Activated gamma-delta T cell (primary cell): ENCODE measurements at places on chromosomes 16 and 17.

DNA sequence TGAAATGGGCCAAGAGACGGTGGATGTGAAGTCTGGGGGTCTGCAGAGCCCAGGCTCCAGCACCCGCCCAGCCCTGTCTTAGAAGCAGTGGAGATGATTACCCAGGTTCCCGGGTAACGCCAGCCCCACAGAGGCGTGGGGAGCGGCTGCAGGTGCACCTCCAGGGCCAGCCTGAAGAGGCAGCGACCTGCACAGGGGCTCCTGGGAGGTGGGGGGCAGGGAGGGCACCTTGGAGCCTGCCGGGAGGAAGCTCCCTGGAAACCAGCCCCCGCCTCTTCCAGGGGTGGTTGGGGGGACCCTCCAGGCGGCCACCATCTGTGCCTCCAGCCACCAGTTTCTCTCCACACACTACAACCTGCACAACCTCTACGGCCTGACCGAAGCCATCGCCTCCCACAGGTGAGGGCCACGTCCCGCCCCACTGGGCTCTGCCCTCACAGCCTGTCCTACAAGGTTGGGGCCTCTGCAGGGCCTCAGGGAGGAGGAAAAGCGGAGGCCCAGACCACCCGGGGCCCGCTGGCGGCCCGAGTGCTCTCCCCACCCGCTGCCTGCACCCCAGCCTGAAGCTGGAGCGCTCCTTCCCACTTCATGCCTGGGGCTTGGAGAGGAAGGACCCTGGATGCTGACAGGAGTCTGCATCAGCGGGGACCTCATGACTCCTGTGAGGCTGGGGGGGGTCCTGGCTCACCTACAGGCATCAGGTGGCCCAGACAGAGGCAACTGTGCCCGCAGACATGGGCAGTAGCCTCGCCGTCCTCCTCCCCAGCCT lies 10.5 kb downstream of the GAA start:
- DNase-seq: no peak

DNA sequence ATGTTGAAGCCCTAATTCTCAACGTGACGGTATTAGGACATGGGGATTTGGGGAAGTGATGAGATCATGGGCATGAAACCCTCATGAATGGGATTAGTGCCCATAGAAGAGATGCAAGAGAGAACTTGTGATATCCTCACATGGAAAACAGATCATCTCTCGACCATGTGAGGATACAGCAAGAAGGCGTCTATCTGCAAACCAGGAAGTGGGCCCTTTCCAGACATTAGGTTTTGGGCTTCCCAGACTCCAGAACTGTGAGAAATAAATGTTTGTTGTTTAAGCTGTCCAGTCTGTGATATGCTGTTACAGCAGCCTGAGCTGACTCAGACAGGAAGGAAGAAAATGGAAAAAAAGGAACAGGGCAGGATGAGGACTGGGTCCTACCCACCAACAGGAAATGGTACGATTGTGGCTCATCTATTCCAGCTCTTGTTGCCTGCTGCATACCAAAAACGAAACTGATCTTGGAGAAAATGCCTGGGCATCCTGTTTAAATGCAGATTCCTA lies 21.9 kb upstream of the SSTR2 start:
- DNase-seq: no peak

DNA sequence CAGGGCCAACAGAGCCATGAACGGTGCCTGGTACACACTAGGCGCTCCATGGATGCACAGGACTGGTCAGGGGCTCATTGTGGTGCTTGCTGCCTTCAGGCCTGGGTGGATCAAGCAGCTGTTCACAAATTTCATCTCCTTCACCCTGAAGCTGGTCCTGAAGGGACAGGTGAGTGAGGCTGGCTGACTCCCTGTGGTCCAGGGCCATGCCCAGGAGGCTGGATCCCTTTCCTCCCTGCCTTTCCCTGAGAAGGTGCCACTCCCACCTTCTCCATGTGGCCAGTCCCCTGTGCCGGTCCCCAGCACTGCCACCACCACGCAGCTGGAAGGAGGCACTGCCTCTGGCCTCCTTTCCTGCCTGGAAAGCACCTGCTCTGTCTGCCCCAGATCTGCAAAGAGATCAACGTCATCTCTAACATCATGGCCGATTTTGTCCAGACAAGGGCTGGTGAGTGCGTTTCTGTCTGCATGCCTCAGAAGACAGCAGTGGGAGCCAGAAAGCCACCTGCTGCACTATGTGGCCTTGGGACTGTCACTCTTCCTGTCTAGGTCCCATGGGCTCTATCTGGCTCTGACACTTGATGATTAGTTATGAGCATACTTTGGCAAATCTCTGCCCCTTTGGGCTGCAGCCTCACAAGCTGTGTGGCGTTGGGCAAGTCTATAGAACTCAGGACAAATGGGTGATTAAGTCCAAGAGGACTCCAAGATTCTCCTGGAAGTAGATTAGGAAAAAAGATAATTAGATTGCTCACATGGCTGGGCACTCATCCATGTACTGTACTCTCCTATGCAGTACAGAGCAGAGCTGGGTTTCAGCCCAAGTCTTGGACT lies 9.4 kb downstream of the CETP start:
- DNase-seq: no peak

GRCh38 chr16:23516366-23517137 lies 6.3 kb upstream of the GGA2 start:
- no peak for DNase-seq

- no peak for DNase-seq
These were observed 6.9 kb upstream of the CES3 start for GRCh38 chr16:66954097-66954659.

- no peak for DNase-seq
These were observed 687 bp upstream of the NARF start for GRCh38 chr17:82457929-82458178.

DNA sequence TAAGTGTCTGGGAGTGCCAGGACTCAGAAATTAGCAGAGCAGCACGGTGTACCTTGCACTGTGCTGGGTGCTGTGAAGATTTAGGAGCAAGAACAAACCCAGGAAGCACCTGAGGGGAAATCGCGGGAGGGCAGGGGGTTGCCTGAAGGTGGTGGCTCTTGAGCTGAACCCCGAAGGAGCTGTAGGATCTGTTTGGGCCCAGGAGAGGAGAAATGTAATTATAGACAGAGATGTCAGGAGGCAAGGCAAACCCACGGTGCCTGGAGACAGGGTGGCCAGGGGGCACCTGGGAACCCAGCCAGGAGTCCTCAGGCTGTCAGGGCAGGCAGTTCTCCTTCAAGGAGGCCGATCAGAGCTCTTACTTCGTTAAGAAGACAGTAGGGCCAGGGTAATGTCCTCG lies 109.1 kb downstream of the C16orf78 start:
- DNase-seq: no peak

DNA sequence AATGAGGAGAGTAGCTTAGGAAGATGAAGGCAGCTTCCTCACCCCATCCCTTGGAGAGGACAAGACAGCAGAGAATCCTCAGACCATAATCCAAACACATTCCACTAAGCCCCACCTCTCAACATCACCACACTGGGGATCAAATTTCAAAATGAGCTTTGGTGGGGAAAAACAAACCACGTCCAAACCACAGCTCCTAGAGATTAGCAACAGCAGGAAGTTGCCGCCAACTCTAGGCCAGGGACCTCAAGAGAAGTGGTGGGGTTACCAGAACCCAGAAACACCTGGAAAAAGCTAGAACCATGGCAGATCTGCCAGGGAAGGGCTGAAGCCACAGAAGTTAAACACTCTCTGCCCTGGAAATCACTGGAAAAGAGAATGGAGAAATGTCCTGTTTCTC lies 571.6 kb downstream of the HS3ST4 start:
- no peak for DNase-seq

DNA sequence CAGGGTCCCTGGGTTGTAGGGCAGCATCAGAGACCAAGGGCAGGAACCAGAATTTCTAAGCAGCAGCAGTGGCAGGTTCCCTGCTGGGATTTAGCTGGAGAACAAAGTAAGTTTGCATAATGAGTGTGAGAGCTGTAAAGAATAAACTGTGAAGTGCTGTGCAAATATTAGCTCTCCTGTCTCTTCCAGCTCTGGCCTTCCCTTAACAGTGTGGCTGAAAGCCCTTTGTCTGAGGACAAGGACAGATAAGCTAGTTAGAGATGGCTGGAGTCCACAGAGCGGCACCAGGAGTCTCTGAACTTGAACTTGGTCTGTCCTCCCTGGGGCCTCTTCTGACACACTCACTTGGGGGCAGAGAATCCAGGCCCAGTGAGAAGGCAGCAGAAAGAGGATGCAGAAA lies 98.2 kb upstream of the WSCD1 start:
- DNase-seq: no peak

- no peak for DNase-seq
These were observed 282.9 kb downstream of the BCAS3 start for GRCh38 chr17:60960398-60961065.

DNA sequence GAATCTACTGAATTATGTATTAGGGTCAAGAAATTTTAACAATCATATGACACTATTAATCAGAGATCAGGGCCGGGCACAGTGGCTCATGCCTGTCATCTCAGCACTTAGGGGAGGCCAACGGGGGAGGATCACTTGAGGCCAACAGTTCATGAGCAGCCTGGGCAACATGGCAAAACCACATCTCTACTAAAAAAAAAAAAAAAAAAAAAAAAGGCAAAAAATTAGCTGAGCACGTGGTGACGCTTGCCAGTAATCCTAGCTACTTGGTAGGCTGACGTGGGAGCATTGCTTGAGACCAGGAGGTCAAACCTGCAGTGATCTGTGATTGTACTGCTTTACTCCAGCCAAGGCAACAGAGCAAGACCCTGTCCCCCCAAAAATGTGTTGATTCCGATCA lies 52.5 kb upstream of the CLEC3A start:
- no peak for DNase-seq

DNA sequence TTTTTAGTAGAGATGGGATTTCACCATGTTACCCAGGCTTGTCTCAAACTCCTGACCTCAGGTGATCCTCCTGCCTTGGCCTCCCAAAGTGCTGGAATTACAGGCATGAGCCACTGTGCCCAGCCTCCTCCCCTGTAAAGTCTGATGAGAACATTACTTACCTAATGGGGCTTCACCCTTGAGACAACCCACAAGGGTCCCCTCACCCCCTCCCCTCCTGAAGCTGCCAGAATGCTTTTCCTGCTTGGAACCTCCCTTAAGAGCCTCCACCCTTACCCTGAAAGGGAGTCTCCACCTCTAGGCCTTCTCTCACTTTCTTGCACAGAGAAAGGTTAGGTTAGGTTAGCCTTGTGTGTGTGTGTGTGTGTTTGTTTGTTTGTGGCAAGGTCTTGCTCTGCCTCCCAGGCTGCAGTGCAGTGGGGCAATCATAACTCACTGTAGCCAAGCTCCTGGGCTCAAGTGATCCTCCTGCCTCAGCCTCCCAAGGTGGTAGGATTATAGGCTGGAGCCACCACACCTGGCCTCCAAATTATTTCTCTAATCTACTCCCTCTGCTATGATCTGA lies 8.9 kb downstream of the SLC5A11 start:
- no peak for DNase-seq

DNA sequence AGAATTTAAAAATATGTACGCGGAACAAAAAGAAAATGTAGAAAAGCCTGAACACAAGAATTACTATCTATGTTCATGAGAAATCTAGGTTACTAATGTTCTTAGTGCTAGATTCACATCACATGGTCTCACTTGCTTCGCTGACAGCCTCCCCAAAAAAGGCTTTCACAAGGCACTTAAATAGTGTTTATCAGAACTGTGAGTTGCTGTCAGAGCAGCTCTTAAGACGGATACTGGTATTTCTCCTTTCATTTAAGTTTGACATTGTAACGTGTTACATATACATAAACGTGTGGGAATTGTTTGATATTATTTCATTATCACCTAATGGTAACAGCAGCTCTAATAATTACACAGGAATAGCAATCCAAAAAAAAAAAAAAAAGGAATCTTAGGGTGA lies 150.9 kb downstream of the CDH8 start:
- DNase-seq: no peak

- no peak for DNase-seq
These were observed 9.2 kb upstream of the ANKFY1 start for GRCh38 chr17:4272972-4273368.

DNA sequence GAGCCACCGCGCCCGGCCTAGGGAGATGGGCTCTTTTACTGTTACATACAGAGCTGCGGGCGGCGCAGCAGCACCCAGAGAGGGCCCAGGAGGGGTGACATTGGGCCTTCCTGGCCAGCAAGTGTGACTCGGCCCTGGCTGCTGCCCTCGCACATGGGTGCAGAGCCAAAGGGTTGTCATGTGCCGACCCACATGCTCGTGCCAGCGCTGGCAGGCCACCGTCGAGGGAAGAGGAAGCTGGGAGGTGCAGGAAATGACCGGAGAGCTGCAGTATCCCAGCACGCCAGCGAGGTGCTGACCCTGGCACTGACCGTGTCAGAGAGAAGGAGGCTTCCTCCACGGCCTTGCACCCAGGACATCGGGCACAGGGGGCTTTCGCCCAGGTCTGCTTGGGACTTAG lies 8.0 kb downstream of the ENDOV start:
- DNase-seq: no peak

- no peak for DNase-seq
These were observed 14.3 kb upstream of the RNPS1 start for GRCh38 chr16:2282262-2282661.

GRCh38 chr16:82133798-82134197 lies 36.2 kb downstream of the MPHOSPH6 start:
- DNase-seq: no peak

DNA sequence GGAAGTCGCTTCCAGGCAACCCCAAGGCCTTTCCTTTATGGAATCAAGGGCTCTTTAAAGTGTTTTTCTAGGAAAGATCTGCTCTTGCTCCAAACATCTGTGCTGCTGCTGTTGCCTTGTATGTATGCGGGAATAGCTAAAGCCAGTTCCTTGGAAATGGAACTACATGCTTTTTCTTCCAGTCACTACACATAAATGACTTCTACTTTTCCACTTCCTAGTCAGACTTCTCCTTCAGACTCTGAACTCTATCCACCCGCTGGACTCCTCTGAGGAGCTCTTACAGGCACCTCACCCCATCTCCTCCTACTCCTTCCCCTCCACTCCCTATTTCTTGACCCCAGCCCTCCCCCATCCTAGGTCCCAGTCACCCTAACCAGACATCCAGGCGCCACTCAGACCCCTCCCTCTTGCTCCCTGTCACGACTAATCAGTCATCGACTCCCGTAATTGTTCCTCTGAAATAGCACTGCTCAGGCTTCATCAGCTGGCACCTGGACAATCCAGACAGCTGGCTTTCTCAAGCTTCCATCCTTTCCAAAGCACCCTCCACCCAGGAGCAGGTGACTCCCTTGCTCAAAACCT lies 15.0 kb upstream of the PEMT start:
- DNase-seq: no peak

DNA sequence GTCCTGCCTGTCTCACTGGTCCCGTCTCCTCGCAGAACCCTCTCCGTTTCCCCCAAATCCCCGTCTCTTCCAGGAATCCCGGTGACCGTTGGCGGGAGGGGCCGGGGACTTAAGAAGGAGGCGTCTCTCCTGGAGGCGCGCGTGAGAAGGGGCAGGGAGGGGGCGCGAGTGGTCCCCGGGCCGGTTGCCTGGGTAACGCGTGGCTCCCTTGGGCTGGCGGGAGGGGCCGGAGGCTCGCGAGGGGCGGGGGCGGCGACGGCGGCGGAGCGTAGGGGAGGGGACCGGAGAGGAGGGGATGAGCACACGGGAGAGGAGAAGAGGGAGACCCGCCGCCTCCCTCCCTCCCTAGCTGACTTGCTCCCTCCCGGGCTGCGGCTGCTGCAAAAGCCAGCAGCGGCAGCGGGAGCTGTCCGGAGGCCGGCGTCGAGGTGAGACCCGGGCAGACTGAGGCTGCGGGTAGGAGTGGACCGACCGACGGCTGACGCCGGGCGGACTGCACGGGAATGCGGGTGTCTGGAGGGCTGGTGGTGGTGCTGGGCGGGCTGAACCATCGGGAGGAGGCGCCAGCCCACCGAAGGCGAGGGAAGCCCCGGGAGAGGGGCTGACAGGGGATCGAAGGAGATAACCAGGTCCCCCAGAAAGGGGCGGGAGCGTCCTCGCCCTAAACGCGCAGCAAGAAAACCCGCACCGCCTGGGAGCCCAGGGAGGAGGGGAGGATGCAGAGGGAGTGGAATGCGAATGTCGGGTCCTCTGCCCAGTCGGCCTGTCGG lies at the start of gene PRRT2:
PRRT2 (plus strand) TSS at position 298 of the 770 bp plus-strand sequence. CDS start 862 bp downstream, outside the sequence.
- DNase-seq: peak; percentile 45
